Hepatic stellate cell (primary cell): ENCODE measurements at places on chromosomes 6 and 20.

DNA sequence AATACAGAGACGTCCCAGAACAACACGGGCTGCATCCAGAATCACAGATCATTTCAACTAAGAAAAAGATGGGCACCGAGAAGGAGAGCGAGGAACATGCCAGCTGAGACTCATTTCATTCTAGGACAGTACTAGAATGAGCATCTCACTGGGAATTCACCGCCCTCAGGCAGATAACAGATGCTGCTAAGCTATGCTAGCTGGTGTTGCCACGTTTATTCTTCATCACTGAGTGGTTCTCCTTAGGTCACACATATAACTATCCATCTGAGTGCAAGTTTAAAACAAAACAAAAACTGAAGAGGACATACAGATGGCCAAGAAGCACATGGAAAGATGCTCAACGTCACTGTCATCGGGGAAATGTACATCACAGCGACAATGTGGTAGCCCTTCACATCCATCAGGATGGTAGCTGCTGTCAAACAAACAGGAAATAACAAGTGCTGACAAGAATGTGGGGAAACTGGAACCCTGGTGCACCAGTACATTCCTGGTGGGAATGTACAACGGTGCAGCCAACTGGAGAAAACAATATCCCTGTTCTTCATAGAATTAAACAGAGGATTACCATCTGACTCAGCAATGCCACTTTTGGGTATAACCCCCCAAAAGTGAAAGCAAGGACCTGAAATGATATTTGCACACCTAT, 97.6 kb downstream of the SLC22A23 start:
- no peak for DNase-seq

DNA sequence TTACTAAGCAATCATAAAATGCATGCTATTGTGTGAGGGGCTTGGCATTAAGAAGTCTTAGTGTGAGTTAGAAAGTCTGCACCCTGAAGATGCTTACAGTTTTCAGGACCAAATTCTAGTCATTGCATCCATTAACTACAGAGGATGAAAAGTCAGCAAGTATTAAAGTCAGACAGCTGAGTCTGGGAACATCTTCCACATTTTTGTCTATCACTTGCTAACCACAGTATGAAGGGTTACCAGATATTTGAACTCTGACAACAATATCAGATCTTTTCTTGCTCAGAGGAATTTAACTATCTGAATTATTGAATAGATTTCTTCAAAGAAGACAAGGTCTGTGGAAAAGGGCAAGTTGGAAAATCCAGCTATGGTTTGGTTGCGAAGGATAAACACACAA, 264.4 kb downstream of the BTBD9 start:
- no peak for DNase-seq

GRCh38 chr6:21733311-21733710, 139.8 kb downstream of the SOX4 start:
- DNase-seq = no peak

- DNase-seq = no peak
Measured at GRCh38 chr20:50541606-50542041, 31.4 kb downstream of the PTPN1 start.

- no peak for DNase-seq
Measured at GRCh38 chr6:138205437-138206094, 12.7 kb downstream of the PBOV1 start.

DNA sequence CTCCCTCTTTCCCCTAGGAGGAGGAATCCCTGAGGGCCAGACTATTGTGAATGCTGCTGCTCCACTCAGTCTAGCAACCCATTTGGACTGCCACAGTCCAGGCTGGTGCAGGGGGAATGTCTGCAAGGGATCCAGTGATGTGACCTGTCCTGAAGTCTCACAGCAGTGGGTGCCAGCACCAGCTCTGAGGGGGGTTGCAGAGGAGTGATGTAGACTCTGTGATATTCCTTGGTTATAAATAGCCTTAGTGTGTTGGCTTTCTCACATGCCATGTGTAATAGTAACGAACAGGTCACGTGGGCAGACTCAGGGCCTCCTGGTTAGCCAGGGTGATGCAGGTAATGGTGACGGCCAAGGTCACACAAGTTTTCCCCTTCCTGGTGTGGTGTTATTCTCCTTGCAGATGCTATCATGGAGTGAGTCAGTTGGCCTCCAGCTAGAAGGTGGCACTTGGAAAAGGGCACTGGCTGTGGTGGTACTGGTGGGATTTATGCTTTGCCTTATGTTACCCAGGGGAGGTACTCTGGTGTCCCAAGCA, 404.4 kb downstream of the UTRN start:
- no peak for DNase-seq

DNA sequence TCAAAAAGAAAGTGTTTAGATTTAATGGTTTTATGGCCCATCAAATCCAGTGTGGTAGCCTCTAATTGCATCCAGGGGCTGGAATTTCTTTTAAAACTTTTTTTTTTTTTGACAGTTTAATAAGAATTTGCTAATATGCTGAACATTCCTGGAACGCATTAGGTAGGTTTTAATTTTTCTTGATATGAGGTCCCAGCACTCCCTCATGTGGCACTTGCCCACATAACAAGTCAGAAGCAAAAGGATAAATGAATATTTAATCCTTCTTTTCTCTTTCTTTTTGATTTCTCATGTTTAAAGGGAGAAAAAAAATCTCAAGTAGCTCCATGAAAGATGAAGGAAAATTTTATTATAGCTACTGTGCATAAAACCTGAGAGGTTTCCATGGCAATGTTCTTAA, 13.5 kb downstream of the HAO1 start:
- no peak for DNase-seq

GRCh38 chr6:90266905-90267621, 29.6 kb downstream of the BACH2 start:
- DNase-seq = no peak

DNA sequence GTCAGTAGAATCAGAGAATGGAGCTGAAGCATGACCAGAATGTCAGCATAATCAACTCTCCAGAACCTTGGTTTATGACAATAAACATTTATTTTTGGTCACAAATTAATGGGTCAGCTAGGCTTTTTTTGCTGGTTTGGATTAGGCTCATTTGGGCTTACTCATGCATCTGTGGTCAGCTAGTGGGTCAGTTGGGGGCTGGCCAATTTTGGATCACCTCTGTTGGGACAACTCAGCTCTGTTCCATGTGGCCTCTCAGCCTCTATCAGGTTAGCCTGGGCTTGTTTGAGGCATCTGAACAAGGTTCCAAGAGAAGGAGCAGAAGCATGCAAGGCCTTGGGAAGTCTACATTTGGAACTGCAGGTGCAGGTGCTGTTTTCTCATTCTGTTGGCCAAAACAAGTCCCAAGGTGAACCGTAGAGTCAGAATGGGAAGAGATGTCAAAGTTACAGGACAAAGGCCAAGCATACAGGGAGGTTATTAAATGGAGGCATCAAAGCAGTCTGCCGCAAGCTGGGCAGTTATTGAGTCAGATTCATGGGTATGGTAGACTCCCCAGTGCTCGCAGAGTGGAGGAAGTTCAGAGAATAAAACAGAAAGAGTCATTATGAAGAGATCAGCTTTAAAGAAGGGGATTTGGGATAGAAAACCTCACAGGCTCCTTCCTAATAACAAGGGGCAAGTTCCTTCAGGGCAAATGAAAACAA, 173.0 kb downstream of the PLCB4 start:
- DNase-seq = no peak

DNA sequence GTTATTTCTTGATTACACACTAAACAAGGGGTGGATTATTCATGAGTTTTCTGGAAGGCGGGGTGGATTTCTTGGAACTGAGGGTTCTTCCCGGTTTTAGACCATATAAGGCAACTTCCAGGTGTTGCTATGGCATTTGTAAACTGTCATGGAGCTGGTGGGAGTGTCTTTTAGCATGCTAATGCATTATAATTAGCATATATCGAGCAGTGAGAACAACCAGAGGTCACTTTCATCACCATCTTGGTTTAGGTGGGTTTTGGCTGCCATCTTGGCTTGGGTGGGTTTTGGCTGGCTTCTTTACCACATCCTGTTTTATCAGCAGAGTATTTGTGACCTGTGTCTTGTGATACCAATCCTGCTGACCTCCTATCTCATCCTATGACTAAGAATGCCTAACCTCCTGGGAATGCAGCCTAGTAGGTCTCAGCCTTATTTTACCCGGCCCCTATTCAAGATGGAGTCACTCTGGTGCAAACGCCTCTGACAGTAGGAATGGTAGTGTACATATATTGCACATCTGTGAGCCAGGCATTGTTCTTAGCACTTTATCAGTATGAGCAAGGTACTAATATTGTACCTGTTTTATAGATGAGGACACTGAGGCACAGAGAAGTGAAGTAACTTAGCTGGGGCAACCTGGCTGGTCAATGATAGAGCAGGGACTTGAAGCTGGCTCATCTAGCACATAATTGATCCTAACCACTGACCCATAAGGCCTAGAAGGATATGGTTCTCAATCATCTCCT, 203.7 kb downstream of the NFATC2 start:
- no peak for DNase-seq

- peak; percentile 56 for DNase-seq
Measured at GRCh38 chr6:133991096-133991593, 38.1 kb downstream of the TBPL1 start.

DNA sequence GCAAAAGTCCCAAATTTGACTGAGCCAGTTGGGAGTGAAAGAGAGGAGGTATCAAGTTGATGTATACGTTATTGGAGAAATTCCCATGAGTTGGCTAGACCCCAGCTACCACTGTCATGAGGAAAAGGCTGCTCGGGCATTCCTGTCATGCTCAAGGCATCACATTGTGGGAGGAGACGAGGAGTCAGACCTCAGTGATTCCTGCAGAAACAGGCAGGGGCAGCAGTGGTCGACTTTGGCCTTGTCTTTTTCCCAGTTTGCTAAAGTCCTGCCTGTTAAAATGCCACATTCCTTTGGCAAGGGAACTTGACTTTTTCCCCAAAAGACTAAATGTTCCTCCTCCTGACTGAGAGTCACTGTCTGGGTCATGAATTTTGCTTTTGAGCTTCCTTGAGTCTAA, 295.5 kb upstream of the HS3ST5 start:
- no peak for DNase-seq

DNA sequence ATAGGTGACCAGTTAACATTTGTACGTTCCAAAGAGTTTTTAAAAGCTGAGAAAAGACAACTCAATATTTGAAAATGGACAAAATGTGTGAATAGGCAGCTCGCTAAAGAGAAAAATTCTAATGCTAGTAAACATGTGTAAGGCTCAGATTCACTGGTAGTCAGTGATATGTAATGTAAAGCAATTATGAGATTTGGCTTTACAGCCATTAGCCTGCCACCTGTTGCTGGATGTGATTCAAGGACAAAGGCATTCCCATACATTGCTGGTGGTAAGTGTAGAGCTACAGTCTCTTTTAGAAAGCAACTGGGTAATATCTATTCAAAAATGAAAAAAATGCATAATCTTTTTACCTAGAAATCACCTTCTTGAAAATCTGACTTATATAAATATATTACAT, 114.3 kb downstream of the COL19A1 start:
- no peak for DNase-seq

- DNase-seq = no peak
Measured at GRCh38 chr6:159357211-159357915, 188.2 kb downstream of the FNDC1 start.
